Neural crest cell (in vitro differentiated cells): ENCODE measurements at places on chromosomes 16 and 17.

DNA sequence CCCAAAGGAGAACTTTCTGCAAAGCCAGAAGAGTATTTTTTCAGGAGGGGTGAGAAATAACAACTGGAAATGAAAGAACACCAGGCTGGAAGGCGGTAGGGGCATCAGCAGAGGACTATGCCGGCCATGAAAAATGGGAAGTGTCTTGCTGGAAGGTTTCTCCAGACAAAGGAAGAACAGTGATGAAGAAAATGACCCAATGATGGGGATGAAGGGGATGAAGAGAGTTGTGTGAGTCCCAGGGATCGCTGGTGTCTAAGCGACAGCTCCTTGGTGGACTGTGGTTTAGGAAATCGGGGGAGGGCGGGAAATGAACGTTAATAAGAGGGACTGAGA, 623 bp downstream of the TTLL6 start:
- DNase-seq: no peak

GRCh38 chr17:82663381-82664275, 15.4 kb upstream of the WDR45B start:
- DNase-seq: no peak

DNA sequence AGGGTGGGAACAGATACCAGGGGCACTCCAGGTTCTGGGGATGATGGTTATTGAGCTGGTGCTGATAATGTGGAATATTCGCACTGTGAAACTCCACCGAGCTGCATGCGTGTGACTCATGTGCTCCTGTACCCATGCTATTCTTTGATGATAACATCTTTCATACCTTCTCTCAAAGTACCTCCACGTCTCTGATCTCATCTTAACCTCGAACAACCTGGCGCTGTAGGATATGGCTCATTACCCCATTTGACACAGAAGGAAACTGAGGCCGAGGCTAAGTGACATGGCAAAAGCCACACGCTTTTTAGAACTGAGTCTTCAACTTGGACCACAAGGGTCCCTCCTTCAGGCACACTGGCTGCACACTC, 30.2 kb upstream of the MRPS23 start:
- DNase-seq: no peak

- DNase-seq: no peak
Observed at GRCh38 chr16:57526498-57526897, 9.9 kb downstream of the CCDC102A start.

- DNase-seq: no peak
Observed at GRCh38 chr16:68524069-68524820, 14.8 kb upstream of the ZFP90 start.

DNA sequence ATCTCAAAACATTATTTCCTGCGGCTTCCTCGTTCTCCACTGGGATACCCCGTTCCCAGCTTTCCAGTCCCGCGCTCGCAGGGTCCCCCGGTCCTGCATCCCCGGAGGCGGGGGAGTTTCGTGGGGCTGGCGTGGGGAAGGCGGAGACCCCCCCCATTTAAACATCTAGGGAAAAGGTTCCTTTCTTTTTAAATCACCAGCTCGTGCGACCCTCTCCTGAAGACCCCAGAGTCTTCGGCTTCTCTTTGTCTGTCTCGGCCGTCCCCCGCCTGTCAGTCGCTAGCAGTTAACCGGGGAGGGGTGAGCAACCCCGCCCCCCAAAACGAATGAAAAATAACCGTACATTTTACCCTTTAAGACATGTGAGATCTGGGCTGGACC, 473 bp upstream of the IGF2BP1 start:
- peak; percentile 58 for DNase-seq
